H7 (cell line): ENCODE measurements at places on chromosomes 3 and 15. TPM values are rescaled to one million over a fixed set of nuclear protein-coding genes. Genes with fewer than 3 reads are reported as not detected.

Gene PARP6
- total RNA-seq = 24.8 and 28.8 TPM in 2 replicates

Gene LRTM1
- total RNA-seq = not detected in 2 replicates

Gene CCDC39
- 0.07 TPM in 1 of 2 replicates, not detected in the other for total RNA-seq

Gene TMEM62
- 1.8 and 4.8 TPM in 2 replicates for total RNA-seq

Gene GCNT3
- 0.15 TPM in 1 of 2 replicates, not detected in the other for total RNA-seq

- no peak for DNase-seq
Observed at GRCh38 chr15:76626611-76627010, 278.5 kb downstream of the SCAPER start.

DNA sequence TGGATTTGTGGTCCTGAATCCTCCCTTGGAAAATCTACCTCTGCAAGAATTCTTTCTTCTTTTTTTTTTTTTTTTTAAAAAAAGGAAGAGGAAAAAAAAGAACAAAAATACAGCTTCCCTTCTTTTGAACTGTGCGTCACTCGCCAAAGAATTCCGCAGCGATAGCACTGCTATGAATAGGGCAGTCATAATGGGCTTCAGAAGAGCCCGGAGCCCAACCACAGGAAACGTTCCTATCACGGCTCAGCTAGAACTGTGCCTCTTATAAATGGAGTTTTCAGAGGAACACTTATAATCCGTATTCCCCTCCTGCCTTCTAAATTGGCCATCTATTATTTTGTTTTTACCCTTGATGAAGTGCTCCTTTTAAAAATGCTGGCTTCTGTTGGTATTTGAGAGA is 227.7 kb downstream of the ADAMTS17 start:
- DNase-seq = no peak

- no peak for DNase-seq
Observed at GRCh38 chr3:119625451-119626153, 27.9 kb downstream of the PLA1A start.

DNA sequence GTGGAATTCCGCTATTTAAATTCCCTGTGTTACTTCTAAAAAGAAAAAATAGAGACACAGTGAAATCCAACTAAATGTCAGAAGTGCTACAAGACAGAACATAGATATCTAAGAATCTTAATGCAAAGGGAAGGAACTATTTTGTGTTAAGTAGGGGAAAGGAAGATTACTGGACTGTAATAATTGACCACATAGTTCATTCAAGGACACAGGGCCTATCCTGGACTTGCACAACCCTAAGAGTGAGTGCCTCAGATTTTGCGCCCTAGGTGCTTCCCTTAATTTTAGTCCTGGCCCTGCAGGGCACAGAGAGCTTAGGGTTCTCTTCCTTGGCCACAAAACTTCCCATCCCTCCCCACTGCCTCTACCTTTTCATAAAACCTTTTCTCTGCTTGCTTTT is 3.5 kb upstream of the IL20RB start:
- no peak for DNase-seq

DNA sequence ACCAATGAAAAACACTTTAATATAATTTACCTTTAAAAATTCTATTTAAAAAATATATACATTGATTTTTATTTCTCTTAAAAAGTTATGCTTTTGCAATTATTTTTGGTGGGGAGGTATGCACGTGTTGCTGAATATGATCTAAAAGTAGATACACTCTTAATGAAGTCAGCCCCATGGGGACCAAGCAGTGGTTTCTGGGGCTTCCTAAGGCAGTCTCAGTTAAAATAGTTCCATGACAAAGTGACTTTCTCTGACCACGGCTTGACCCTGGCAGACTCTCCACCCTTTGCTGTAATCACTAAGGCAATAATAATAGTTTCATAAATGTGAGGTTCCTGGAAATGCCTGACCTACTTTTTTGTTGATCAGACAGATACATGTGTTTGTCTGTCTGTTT is 50.4 kb downstream of the CCR4 start:
- no peak for DNase-seq

DNA sequence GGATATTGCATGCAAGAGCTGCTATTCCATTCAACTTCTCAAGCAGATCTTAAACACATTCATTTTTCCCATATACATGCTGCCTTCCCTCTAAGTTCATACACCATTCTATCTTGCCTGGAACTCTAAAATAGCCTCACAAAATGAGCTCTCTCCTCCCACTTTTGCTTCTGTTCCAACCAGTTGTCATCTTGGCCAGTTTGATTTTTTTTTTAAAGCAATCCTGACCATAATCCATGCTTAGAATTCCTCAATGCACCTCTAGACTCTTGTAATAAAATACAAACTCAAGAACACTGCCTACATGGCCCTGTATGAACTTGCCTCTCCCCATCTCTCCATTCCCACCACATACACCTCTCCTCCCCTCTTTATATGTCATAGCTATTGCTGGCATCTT is 68.6 kb upstream of the NPHP3 start:
- DNase-seq = no peak

DNA sequence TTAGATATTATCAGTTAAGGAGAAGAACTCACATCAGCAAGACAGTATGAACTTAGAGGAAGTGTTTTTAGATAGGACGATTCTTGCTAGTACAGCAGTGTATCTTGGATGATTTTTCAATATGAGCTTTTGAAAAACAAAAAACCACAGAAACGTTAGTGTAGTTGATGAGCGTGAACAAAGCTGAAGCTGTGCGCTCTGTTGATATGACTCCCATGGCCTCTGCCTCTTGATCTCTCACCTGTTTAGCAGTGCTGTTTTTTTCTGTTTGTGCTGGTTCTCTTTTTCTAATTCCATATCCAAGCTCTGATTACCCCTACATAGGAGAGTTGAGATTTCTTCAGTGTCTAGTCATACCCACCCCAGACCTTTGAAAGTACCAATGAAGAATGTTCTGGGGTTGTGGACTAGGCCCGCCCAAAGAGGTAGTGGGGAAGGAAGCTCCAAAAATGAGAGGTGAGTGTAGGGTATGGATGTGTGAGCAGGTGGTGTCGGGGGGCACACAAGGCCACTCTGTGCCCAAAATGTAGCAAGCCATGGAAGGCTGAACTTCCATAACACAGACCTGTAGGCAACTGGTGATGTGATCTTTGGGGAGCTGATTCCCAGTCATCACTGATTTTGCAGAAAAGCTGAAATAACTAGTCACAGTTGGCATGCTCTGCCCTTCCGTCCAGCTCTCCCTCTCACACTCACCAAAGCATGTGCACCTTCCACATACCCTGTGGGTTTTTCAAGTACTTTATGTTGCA is 20.0 kb upstream of the CMTM7 start:
- DNase-seq = no peak

DNA sequence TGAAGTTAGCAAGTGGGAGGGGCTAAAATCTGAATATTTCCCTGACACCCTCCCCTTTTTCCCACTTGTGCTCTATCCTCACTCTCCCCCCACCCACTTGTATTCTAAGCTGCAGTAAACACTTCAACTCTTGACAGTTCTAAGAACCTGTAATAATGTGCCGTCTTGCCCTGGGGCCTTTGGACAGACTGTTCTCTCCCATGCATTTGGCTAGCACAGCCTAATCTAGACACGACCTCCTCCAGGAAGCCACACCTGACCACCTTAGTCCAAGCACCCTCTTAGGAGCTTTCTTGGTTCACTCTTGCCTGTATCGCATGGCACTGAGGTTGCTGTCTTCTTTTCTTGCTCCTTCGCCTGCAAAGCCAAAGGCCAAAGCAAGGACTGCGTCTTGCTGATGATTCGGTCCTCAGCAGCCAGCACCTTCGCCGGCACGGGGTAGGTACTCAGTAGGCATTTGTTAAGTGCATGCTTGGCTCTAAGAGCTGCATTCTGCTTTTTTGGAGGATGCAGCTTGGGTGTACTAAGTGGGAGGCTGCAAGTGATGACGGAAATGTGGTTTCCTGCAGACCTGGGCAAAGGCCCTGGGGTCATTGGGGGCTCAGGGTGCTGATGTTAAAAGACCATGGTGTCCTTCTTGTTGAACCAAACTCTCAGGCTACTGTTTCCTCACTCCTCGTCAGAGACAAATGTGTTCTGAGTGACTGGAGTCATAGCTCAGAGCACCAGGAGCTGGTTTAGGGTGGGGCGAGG is 2.0 kb upstream of the ZNF710 start:
- DNase-seq = no peak
